CD4-positive, alpha-beta T cell treated with Interleukin-6 at 100 ng/mL for 8 hours (primary cell): ENCODE measurements at places on chromosomes 5 and 9.
A peak's percentile ranks its signal among the peaks of the same experiment; 100 is the strongest.

DNA sequence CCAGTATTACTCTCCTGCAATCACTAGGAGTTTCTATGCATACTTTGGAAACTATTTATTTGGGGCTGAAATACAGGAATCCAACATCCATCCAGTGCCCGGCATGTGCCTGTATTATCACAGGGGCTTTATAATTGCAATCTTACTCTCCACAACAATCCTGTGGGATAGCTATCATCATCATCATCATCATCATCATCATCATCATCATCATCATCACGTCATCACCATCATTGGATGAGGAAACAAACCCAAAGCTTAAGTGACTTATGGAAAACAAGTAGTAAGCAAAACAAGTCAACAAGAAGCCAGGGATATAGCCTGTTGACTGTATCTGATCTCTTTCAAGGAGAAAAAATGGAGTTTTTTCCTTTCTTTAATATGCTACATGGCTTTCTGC lies 47.8 kb upstream of the FYB1 start:
- no peak for DNase-seq

GRCh38 chr5:52831786-52832511 lies 44.2 kb downstream of the ITGA1 start:
- no peak for DNase-seq

GRCh38 chr9:99108131-99108530 lies 3.2 kb downstream of the TGFBR1 start:
- no peak for DNase-seq

- DNase-seq: peak; percentile 41
Measured at GRCh38 chr5:137735555-137736284, at the start of gene KLHL3. TSS of gene KLHL3 (minus strand) at chr5:137736089. CDS start at chr5:137735646, 443 bp downstream.

DNA sequence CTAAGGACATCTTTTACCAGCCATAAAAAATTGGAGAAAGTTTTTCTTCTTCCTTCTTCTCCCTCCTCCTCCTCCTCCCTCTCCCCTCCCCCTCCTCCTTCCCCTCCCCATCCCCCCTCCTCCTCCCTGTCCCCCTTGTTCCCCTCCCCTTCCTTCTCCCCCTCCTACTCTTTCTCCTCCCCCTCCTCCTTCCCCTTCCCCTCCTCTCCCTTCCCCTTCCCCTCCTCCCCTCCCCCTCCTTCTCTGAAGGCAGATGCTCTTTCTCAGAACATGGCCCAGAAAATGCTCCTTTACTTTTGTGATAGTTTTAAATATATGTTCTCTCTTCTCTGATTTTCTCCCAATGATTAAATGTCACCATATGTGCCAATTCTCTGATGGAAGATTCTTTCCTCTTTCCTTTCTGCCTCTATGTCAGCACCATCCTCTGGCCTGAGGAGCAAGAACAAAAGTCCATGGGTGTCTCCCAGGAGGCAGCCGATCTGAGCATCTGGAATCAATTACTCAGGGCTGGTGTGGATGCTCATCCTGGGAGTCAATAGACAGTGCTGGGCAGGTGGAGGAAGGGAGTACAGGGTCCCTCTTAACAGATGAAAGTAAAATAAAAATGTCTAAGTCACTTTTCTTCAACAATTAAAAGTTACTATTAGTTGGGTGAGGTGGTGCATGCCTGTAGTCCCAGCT lies 63.0 kb upstream of the GNA14 start:
- DNase-seq: no peak

DNA sequence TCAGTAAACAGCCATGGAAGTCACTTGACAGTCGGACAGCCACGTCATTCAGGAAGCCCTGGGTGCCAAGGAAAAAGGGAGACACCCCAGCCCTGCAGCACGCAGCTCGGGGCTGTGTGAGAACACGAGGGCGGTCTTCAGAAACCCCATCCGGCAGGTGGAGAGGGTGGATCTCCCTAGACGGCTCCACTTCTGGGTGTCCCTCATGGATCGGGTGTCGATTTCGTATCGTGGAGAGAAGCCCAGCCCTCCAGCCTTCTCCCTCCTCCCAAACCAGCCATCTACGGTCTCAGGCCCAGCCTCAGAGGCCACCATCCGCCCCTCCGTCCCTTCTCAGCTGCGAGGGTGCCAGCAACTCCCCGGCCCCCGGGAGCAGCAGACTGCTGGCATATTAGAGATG lies 65.5 kb upstream of the BARHL1 start:
- DNase-seq: no peak

GRCh38 chr9:19630760-19631159 lies 158.1 kb downstream of the SLC24A2 start:
- DNase-seq: no peak

GRCh38 chr9:7293091-7293490 lies 506.5 kb downstream of the DMAC1 start:
- no peak for DNase-seq

- no peak for DNase-seq
Measured at GRCh38 chr9:71552480-71552879, 215.8 kb downstream of the CEMIP2 start.

- no peak for DNase-seq
Measured at GRCh38 chr9:129336130-129336528, 158.1 kb upstream of the IER5L start.
